ENCODE measurements at places on chromosomes 3 and 15.
A peak's percentile ranks its signal among the peaks of the same experiment; 100 is the strongest.

DNA sequence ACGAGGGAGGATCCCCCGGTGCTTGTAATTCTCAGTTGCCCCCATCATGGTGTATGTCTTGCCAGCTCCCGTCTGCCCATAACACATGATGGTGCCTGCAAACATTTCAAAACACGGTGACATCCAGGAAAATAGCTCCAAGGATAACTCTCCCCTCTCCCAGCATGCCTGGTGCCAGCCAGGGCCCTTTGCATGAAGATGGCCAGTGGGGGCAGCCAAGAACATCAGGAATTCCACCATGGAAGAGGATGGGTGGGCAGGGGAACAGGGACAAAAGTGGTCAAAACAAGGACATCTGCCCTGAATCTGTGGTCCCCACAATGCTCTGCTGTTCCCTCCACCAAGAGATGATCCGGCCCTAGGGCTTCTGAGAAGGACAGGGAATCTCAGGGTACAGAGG lies 9.0 kb downstream of the KIF9 start:
- DNase-seq: no peak

GRCh38 chr3:139310474-139310933 lies 33.3 kb upstream of the MRPS22 start:
- DNase-seq: peak; percentile 36

- no peak for DNase-seq
These were observed 44.8 kb upstream of the RPS17 start for GRCh38 chr15:82585072-82585471.

GRCh38 chr15:95059346-95059905 lies 828.1 kb downstream of the MCTP2 start:
- no peak for DNase-seq

DNA sequence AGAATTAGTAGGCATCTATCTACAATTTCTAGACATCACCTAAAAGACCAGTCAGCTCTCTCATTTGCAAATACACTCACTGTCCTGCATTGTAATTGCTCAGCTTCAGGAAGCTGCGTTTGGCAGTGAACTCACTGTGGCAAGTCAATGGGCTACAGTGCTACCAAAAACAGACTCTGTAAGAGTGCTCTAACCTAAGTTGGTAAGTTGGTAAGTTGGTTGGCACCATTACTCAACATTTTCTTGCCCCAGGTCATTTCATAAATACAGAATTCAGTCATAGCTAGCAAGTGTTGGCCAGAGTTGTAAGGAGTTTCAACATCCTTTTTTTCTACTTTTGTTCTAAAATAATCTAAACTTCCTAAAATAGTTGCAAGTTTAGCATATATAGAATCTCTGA lies 466.3 kb downstream of the NAALADL2 start:
- DNase-seq: no peak

DNA sequence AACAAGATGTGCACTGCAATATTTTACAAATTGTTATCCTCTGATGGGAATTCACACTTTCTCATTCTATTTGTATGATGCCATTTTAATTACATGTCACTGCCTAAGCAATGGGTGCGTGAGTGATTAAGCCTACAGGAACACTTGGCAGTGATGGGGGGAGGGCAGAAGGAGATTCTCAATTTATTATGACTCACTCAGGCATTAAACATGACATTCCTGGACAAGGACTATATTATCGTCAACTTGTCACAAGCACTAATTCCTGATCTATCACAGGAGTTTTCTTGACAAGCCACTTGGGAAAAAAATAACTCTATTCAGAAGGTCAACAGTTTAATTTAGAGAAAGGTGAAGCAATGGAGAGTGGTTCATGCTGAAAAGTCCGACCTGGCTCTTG lies 556.8 kb downstream of the NSUN3 start:
- DNase-seq: no peak

DNA sequence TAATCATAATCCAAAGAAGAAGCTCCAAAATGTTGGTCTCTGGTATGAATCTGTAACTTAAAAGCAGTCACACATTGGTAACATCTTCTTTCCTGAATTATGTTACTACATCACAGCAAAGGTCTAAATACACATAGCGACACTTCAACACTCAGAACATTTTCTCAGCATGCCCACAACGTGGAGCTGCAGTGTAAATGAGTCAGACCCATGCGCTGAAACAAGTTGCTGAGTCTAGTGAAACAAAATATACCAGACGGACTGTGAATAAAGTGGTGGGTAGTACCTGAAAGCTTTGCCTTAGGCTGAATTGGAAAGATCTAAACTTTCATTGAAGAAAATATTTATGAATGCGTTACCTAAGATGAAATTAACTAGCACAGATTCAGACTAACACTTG lies 33.2 kb upstream of the GOLGA8B start:
- peak; percentile 14 for DNase-seq

GRCh38 chr3:55687526-55687925 lies 200.4 kb upstream of the WNT5A start:
- DNase-seq: no peak

DNA sequence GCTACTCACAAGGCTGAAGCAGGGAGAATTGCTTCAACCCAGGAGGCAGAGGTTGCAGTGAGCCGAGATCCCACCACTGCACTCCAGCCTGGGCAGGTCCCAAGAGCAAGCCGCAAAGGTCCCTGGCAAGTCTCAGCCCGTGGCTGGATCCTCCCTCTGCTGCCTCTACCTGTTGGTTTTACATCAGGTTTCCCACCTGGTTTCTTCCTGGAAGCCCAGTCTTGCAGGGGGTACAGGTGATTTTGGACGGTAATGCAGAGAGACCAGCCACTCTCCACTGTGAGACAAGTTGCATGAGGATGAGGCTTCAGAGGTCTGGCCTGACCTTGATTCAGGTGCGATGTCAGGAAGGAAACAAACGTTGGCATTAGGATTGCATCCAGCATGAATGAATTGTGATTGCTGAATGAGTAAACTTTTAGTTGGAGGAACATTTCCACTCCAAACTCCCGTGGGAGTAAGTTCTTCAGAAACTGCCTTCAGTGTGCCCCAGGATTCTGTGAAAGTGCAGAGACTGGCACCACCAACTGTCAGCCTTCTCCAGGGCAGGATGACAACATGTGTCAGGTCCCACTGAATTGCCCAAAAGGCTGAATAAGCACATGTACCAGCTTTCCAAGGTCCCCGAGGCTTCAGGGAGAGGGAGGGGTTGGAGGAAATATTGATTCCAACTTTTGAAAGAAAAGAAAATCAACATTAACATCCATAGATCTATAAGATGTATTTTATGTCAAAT lies 189.4 kb downstream of the TJP1 start:
- DNase-seq: no peak
